SIG-M5 (cell line): ENCODE measurements at places on chromosomes 5 and 9.

- DNase-seq: no peak
These were observed 500 bp upstream of the CREBRF start for GRCh38 chr5:173055722-173055982.

GRCh38 chr5:89842531-89842930, 567.0 kb downstream of the CETN3 start:
- DNase-seq: no peak

DNA sequence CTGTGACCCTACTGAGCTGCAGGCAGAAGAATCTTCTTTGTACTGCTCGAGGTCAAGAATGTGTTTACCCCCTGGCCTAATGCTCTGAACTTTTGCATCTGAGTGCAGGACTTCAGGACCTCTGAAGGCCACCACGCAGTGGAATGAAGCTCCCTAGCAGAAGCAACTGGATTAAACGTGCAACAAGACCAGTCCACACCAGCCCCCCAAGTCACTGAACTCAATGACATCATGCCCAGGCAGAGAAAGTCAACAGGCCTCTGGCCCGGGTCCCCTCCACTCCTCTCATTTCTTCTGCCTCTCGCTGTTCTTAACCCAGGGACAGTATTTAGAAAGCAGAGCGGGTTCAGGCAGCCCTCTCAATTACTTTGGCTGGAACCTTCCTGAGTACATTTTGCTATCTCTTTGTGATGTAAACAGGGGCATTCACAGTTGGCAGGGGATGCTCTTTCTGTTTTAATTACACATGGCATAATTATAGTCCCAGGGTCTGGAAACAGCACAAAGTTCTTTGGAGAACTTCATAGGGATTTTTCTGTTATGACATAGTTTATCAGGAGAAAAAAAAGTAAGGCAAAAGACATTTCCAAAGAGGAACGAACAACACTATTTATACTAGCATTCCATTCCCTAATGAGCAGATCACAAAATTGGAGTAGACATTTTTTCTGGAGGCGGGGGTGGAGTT, 108.2 kb upstream of the SPATA31D4 start:
- DNase-seq: no peak

GRCh38 chr9:123716339-123716945, 213.5 kb downstream of the DENND1A start:
- DNase-seq: no peak

DNA sequence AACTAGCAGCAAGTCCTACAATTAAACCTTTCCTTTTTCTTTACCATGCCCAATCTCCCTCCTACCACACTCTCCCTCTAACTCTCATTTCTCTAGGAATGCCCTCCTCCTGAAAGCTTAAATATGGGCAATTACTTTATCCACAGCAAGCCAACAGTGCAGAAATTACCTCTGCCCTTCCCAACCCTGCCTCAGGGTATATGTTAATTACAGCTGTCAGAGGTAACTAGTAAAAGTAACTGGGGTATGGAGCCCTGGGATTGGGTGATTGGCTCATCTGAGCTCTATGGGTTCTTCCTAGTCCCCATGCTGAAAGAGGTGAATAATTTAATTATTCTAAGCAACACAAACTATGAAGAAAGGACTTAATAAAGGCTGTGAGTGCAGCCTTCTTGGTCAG, 478.9 kb upstream of the NMUR2 start:
- DNase-seq: no peak

DNA sequence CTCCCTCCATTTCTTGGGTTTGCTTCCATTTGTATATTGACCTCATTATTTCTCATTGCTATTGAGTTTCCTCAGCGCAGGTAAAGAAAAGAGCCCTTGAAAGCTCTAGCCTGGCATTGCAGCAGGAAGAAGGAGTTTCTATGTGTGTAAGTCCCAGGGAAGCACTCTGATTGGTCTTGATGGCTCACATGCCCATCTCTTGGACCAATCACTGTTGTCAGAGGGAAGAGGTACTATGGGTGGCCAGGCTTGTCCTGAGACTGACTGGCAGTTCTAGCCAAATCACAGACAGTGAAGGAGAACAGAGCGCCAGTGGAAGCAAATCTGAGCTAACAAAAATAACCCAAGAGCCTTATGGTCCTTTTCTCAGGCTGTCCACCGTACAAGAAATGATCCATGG, 219.0 kb downstream of the PAX5 start:
- DNase-seq: no peak

DNA sequence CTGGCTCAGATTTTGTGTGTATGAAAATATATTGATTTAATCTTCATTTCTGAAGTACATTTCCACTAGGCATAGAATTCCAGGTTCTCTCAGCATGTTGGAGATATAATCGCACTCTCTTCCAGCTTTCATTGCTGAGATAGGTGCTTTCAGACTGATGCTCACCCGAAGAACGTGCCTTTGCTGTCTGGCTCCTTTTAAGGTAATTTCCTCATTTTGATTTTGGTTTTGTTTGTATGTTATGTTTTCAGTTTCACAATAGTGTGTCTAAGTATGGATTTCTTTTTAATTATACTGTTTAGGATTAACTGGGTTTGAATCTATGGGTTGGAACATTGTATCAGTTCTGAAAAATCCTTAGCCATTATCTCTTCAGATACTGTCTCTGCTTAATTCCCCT, 132.0 kb upstream of the NFIB start:
- no peak for DNase-seq

DNA sequence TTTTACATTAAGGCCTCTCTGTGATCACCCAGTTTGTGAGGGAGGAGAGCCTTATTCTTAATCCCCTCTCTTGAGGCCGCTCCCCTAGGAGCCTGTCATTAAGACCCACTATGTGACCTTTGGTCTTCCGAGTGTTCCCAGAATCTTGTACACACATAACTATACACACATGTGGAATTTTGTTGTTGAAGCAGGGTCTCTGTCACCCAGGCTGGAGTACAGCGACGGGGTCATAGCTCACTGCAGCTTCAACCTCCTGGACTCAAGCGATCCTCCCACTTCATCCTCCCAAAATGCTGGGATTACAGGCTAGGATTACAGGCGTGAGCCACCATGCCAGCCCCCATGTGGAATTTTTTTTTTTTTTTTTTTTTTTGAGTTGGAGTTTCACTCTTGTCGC, 14.8 kb upstream of the PHYHD1 start:
- no peak for DNase-seq

DNA sequence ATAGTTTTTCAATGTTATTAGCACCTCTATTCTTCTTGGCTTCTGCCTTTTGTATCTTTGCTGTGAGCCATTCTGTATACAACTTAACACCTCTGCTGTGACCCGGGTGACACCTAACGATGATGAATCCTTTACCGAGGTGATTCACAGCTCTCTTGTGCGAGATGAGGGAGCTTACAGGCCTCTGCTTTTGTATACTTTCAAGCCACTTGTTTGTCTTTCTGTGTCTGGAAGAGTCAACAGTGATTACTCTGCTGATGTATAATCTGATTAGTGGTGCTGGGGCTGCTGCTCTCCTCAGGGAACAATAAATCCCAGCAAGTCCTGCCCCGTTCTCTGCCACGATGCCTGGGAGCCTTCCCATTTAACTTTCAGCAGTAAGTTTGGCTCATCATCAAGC, 442.9 kb upstream of the SGCD start:
- no peak for DNase-seq

DNA sequence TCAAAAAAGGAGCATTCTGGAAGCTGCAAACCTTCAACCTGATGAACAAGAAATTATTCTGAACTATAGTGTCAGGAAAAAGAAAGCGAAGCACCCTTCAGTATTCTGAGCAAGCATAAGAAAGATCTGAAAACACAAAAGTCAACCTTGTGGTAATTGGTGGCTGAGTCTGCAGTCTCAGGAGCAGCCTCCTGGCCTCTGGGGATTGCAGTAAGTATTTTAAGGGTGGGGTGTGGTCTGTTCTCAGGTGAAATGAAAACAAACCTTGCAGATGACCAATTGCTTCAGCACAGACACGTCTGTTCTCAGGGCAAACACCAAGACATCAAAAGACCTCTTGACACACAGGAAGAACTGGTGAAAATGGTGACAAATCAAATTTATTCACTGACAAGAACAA, 147.8 kb upstream of the RAPGEF1 start:
- DNase-seq: no peak

DNA sequence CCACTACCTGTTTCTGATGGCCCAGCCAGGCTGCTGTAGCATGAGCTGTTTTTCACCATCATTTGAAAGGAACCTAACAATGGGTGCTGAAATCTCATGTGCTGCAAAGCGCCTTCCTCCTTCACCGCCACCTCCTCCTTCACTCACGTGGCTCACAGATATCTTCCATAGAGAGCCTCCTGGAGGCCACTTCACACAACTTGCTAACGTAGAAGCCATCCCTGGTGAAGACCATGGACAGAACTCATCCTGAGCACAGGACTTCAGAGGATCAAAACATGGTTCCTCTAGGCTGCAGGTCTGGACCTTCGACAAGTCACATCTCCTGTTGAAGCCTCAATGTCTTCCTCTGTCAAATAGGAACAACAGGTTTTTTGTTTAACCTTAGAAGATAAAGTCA, 155.5 kb upstream of the RAD23B start:
- no peak for DNase-seq

DNA sequence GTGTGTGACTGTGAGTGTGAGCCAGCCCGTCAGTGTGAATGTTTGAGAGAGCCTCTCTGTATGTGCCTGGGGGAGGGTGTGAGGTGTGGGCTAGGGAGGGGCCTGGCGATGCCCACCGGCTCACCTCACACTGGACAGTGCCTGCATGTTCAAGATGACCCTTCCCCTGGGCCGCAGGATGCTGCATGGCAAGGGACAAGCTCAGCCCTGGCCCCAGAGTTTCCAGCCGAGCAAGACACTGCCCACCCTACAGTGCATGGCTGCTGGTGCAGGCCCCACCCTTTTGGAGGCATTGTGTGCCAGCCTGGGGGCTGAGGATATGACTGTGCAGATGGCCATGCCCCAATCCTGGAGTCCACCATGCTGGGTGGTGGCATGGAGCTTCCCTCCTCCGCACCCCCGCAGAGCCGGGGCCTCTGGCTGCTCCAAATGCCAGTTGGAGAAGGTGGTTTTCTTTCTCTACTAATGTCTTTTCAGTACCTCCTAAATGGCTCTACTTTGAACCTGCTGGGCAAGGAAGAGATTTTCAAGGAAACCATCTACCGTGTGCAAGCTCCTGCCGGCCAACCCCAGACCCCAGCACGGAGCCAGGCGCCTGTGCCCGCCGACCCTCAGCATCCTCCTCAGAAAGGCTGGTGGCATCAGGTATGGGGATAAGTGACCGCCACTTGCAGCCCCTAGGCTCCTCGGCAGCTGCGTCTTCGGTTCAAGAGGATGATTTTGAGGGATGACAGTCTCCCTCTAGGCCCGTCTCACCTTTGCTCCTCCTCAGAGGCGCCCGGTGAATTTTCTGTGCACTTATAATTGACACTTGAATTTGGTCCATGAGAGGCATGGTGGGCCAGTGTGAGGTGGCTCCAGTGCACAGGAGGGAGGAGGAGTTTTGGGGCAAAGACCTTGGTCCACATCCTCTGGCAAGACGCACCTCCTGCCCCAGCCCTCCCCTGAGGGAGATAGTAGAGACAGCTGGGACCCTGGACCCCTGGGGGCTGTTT, 27.7 kb downstream of the FGD3 start:
- no peak for DNase-seq

GRCh38 chr5:170632266-170632984, 128.6 kb downstream of the KCNIP1 start:
- no peak for DNase-seq
